ENCODE measurements at places on chromosomes 5 and 9.

GRCh38 chr5:76583163-76584047 is 39.8 kb downstream of the F2RL2 start:
- peak; percentile 21 for DNase-seq

- no peak for DNase-seq
Observed at GRCh38 chr9:31390403-31391025, 993.9 kb upstream of the ACO1 start.

DNA sequence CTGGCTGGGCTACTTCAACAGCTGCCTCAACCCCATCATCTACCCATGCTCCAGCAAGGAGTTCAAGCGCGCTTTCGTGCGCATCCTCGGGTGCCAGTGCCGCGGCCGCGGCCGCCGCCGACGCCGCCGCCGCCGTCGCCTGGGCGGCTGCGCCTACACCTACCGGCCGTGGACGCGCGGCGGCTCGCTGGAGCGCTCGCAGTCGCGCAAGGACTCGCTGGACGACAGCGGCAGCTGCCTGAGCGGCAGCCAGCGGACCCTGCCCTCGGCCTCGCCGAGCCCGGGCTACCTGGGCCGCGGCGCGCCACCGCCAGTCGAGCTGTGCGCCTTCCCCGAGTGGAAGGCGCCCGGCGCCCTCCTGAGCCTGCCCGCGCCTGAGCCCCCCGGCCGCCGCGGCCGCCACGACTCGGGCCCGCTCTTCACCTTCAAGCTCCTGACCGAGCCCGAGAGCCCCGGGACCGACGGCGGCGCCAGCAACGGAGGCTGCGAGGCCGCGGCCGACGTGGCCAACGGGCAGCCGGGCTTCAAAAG is 36.9 kb upstream of the TTC1 start:
- no peak for DNase-seq

DNA sequence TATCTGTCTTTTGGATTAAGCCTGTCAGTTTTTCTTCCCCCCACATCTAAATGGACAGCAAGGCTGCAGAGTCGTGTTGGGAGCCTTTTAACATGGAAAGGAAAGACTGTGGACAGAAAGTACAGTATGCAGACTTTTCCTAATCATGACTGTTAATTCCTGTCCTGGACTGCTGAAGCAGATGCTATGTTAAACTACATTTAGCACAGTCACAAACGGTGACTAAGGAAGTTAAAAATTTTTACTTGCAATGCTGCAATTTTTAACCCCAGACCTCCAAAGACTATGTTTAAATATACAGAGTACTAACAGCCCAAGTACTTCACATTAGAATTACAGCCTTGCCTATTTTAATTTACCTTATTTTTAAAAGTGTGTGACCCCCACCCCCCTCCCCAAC is 51.8 kb downstream of the ELAVL2 start:
- peak; percentile 72 for DNase-seq

DNA sequence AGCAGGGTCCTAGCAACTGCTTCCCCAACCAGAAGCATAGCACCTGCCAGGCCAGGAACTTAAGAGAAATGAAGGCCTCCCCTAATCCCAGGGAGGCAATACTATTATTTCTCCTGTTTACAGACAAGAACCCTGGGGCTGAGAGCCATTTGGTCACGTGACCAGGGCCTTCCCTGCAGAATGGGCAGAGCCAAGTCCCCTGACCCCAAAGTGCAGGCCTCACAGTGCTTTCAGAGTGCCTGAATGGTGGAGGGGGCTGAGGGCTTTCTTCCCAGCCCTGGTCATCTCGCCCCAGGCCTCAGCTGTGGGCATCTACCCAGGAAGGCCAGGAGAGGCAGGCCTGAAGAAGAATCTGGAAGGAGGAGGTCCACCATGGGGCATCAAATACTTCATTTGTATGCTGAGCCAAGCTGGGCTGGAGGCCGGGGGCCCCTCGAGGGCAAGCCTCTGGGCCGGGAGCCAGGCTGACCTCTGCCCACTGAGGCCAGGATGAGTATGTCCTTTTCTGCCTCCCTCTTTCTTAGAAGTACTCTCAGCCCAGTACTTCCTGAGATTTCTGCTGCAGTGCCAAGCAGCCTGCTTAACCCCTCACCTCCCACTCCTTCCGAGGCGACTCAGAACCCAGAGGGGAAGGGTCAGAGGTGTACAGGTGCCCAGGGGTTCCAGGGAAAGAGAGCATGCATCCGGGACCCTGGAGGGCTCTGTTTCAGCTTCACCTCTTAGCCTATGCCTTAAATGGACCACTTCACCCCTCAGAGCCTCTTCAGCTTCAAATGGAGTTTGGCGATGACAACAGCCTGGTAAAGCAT is 18.9 kb upstream of the DUSP1 start:
- no peak for DNase-seq

- DNase-seq, result peak; percentile 82
Observed at GRCh38 chr5:13359344-13359743, 585.1 kb downstream of the DNAH5 start.

- no peak for DNase-seq
Observed at GRCh38 chr5:115352571-115352970, 56.1 kb upstream of the CCDC112 start.

- peak; percentile 65 for DNase-seq
Observed at GRCh38 chr9:116860509-116861120, 173.5 kb downstream of the TRIM32 start.

DNA sequence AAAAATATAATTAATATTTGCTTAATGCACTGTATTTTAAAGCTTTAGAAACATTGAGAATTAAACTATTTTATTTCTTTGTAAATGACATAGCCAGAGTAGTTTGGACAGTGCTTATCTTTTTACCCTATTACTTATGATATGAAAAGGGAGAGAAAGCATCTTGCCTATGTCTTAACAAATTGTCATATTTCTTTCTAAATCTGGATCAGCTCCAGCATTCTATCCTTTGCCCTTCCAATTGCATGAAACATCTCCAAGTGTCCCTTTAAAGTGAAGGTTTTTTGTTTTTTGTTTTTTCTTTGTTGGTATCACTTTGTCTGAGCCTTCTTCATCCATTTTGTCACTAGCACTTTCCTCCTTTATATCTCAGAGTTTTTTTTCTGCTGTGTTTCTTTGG is 511.6 kb upstream of the FAM174A start:
- DNase-seq, result no peak

- no peak for DNase-seq
Observed at GRCh38 chr9:69468380-69468779, 143.4 kb downstream of the ENTREP1 start.

- DNase-seq, result no peak
Observed at GRCh38 chr5:73739650-73740049, 113.7 kb downstream of the ARHGEF28 start.

GRCh38 chr9:93891549-93892310 is 63.4 kb downstream of the BARX1 start:
- no peak for DNase-seq

GRCh38 chr5:10233505-10233904 is 16.2 kb downstream of the ATPSCKMT start:
- peak; percentile 97 for DNase-seq

- no peak for DNase-seq
Observed at GRCh38 chr5:148967783-148968182, 95.1 kb downstream of the SH3TC2 start.

DNA sequence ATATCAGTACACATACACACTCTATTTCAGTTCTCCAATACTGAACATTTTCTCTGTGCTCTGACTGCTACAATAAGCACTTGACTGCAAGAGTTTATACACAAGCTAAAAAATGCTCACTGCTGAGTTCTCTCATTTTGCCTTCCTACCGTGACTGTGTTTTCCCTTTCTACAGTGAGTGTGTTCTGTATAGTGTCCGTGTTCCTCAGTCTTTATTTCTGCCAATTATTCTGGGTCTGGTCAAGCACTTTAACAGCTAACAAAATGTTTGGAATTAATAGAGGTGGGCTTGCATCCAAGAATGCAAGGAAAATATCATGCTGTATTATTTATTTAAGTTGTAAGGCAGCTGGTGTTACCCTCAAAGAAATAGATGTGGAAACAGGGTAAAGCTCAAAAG is 217.0 kb upstream of the NREP start:
- peak; percentile 42 for DNase-seq

All from fibroblast of upper back skin (primary cell).